ENCODE measurements at places on chromosomes 12 and 14. TPM values are rescaled to one million over a fixed set of nuclear protein-coding genes. Genes with fewer than 3 reads are reported as not detected.

The FANCM gene
- 5.6 TPM for total RNA-seq

The NDUFA9 gene
- 71.3 TPM for total RNA-seq

- H3K27ac ChIP-seq = no peak overlapping the region
- H3K4me3 ChIP-seq = no peak overlapping the region
- H3K4me1 ChIP-seq = no peaks in the 10 kb centered on the region
- no peaks in the 10 kb centered on the region for H3K27me3 ChIP-seq
- no peak for DNase-seq
Measured at GRCh38 chr14:37497422-37497821, 97.6 kb downstream of the FOXA1 start.

The RERGL gene
- total RNA-seq = not detected

DNA sequence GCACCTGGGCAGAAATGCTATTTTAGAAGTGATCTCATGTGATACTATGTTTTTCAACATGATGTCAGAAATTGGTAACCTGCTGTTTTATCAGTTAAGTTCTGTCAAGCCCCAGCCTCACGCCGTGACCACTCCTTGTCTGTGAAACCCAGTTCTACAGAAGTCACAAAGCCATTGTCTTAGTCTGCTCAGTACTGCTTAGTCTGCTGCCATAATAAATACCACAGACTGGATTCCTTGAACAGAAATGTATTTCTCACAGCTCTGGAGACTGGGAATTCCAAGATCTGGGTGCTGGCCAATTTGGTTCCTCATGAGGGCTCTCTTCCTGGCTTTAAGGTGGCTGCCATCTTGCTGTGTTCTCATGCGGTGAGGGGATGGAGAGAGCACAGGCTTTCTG is 176.9 kb downstream of the PRKCH start:
- H3K4me3 ChIP-seq = no peak overlapping the region
- H3K27me3 ChIP-seq = no peaks in the 10 kb centered on the region
- DNase-seq = peak; percentile 71
- H3K4me1 ChIP-seq = peaks cover 6% of the 10 kb centered on the region

The GZMH gene
- not detected for total RNA-seq

DNA sequence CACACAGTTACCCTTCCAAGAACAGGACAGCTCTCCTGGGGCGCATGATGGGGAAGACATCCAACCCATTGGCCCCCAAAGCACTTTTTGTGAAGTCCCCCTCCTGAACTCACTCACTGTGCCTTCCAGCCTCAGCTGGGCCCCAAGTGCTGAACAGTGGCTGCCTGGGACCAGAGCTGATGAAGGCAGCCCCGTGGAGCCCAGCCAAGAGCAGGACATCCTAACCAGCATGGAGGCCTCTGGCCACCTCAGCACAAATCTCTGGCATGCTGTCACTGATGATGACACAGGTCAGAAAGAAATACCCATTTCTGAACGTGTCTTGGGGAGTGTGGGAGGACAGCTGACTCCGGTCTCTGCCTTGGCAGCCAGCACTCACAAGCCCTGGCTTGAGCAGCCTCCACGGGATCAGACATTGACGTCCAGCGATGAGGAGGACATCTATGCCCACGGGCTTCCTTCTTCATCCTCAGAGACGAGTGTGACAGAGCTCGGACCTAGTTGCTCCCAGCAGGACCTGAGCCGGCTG is 72.0 kb downstream of the TECPR2 start:
- H3K27ac ChIP-seq = no peak overlapping the region
- no peaks in the 10 kb centered on the region for H3K27me3 ChIP-seq
- no peaks in the 10 kb centered on the region for H3K4me1 ChIP-seq
- DNase-seq = no peak

GRCh38 chr12:21324551-21324950 is 10.2 kb downstream of the SLCO1A2 start:
- no peaks in the 10 kb centered on the region for H3K27me3 ChIP-seq
- DNase-seq = no peak
- H3K27ac ChIP-seq = no peak overlapping the region
- H3K4me1 ChIP-seq = no peaks in the 10 kb centered on the region
